ENCODE measurements at places on chromosomes 5 and 9. TPM values are rescaled to one million over a fixed set of nuclear protein-coding genes. Genes with fewer than 3 reads are reported as not detected.
A peak's percentile ranks its signal among the peaks of the same experiment; 100 is the strongest.

GRCh38 chr5:75037106-75037505 is 15.3 kb downstream of the GCNT4 start:
- peak; percentile 65 for DNase-seq

Gene PTGES2
- total RNA-seq: 58.6 TPM

GRCh38 chr9:15622318-15622971 is 69.6 kb downstream of the CCDC171 start:
- peak; percentile 20 for DNase-seq

DNA sequence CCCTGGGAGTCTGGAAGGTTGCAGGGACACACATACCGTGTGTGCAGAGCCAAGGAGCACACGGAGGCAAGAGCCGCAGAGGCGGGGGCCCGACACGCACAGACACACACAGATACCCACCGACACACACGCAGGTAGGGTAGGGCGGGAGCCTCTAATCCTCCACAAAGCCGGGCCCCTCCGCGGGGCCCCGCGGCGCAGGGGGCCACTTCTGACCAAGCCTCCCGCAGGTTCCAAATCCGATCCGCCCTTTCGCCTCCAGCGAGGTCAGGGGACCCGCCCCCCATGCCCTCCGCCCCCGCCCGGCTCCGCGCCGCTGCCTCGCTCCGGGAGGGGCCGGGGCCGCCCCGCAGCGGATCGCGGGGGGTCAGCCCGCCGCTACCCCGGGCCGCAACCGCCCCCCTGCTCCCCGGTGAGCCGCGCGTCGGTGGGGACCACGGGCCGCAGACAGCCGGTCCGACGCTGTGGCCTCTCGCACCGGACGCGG is 1.4 kb upstream of the LMX1B start:
- no peak for DNase-seq

GRCh38 chr9:113886026-113886369 is 9.9 kb downstream of the ZNF618 start:
- no peak for DNase-seq

Gene SLC4A9
- not detected for total RNA-seq

Gene TEX53
- not detected for total RNA-seq

DNA sequence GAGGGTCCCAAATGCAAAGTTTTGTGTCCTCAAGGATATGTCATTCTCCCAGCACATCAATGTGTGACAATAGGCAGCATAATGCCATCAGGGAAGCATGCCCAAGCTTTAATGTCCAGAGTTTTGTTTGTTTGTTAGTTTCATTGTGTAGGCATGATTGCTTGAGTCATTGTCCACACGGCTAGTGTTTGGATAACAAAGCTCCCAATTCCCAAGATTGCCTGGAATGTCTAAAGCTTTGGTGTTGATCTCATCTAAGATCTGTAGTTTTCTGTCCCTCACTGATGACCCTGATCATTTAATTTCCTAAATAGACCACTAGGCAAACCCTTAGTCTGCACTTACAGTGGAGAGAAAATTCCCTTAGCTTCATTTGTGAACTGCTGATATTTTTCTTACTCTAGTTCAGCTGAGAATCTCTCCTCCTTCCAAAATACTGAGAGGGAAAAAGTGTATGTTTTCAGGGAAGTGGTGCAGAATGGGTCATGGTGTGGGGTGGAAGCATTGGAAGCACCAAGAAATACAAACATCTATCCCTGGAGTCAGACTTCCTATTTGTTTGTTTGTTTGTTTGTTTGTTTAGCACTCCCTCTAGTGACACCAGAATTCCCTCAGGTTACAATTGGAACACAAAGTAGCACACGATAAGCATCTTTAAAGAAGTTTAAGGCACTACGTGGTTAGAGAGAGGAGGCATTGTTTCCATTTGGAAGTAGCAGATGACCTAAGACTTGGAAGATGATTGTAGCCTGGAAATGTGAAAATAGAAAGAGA is 127.1 kb downstream of the PRDM6 start:
- DNase-seq: no peak

- DNase-seq: no peak
Measured at GRCh38 chr9:121652838-121653231, 1.4 kb downstream of the DAB2IP start.

Gene PCDHGB1
- total RNA-seq: 2.2 TPM

Gene TTC16
- not detected for total RNA-seq

DNA sequence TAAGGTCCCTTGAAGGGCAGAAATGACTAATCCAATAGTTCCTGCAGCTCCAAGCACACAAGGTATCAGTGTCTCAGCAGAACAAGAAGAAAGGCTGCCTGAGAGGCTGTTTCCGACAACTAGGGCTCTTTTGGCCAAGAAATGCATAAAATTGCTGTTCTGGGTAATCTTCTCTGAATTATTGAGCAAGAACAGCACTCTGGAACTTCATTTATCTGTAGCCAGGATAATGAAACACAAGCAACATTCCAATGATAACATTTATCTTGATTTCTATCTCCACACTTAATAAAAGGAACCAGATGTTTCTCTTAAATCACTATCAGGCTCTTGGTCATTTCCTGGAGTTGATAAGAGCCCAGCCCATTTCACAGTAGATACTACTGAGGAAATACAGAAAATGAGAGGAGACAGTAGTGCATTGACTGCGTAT is 17.0 kb upstream of the AUH start:
- DNase-seq: peak; percentile 91

GRCh38 chr9:26125693-26126092 is 447.4 kb upstream of the TUSC1 start:
- no peak for DNase-seq

DNA sequence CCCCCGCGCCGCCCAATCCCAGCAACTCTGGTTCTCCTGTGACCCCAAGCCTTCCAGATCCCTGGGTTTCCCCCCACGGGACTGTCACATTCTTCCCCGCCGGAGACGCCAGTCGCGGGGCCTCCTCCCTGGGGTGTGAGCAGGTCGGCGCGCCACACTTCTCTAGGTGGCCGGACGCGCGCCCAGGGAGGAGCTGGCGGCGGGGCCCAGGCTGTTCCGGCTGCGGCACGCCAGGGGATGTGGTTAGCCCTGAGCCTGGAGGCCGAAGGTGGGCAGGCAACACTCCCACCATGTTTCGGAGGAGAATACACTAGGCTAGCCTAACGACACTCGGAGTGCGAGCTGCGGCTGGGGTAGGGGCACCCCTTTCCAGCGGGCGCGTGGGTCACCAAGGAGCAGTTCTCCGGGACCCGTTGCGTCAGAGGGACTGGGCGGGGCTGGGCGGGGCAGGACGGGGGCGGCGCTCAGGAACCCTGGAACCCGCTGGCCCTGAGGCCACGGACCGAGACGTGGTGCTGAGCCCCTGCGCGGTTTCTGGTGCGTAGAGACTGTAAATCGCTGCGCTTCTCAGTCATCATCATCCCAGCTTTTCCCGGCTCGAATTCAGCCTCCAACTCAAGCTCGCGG is at the start of gene SLC27A6:
Gene SLC27A6, plus strand, starts transcription at position 478 of the 627 bp plus-strand sequence. CDS start 650 bp downstream, outside the sequence.
- DNase-seq: no peak

Gene PCDH12
- total RNA-seq: under 0.01 TPM

Gene FBLL1
- 0.32 TPM for total RNA-seq

Gene PAEP
- total RNA-seq: not detected

DNA sequence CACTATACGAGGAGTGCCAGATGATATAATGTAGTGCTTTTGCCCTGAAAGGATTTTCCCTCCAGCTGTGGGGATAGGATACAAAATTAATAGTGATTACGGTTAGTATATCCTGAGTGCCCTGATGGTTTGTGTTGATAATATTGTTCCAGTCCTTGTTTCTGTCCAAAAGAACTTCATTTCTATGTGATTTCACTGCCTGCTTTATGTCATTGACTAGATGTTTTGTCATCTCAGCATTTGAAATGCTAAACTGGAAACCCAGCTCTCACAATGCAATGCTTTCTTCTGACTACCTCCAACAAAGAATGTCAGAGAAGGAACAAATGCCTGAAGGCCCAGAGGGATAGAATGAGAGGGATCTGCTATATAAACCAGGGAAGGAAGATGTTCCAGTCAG is 177.8 kb downstream of the NIPBL start:
- no peak for DNase-seq

Gene ADAMTSL1
- total RNA-seq: 10.0 TPM

Gene ARL10
- total RNA-seq: 13.4 TPM

Gene CATSPER3
- total RNA-seq: not detected

GRCh38 chr9:134369416-134370212 is 43.4 kb downstream of the RXRA start:
- DNase-seq: peak; percentile 16

Gene PCSK1
- under 0.01 TPM for total RNA-seq

DNA sequence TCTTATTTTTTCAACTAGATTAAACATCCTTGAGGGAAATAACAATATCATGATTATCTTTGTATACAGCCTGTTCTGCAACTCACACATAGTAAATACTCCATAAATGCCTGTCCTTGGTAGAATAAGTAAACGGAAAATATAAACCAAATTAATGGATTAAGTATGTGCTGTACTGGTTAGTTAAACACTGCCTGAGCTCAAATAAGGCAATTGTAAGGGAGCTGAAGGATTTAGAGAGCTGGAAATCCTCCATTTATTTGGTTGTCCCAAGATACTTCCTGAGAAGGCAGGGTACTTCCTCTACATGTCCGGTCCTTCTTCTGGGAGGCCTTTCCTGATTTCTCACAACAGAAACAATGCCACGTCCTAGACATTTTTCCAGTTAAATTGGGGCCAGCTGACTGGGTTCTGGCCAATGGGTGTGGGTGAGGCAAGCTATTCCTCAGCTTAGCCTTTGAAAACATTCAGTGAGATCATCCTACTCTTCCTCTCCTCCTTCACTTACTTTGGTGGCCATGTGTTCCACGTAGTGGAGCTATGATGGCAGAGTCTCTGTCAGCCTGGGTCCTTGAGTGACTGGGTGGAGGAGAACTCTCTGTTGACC is 8.5 kb upstream of the C1QTNF3 start:
- DNase-seq: no peak

GRCh38 chr5:481347-481746 is 38.4 kb downstream of the EXOC3 start:
- DNase-seq: no peak

- no peak for DNase-seq
Measured at GRCh38 chr9:90165281-90165680, 477.3 kb downstream of the DIRAS2 start.

DNA sequence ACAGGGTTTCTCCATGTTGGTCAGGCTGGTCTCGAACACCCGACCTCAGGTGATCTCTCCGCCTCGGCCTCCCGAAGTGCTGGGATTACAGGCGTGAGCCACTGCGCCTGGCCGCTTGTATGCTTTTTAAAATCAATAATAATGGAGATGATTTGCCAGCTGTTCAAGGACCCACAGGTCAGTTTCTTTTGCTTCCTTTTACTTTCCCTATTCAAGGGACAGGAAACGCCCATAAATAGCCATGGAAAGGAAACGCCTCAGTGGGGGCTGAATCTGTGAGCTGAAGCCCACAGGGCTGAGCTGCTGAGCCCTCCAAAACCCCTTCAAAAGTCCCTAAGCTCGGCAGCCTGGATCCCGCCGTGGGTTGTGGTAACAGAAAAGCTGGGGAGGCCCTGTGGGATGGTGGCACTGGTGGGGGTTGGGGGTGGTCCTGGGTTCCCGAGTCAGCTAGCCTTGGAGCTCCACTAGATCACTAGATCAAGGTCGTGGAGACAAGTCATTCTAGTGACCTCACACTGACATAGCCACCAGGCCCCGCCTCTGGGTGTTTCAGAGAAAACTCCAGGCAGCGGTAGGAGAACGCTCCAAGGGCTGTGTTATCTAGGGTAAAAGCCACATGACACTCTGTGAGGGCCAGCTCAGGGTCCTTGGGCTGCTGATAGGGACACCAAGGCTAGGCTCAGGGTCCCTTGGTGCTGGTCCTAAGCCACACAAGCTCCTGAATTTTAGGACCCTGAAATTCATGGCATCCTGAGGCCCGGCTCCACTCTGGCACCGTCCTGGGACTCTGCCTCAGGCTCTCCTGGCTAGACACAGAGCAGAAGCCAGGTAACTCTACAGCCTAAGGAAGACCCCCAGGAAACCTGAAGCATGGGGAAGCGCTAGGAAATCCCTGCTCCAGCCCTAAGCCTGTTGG is 18.0 kb upstream of the DUSP1 start:
- peak; percentile 81 for DNase-seq

- DNase-seq: peak; percentile 42
Measured at GRCh38 chr5:147479949-147480348, 29.9 kb downstream of the DPYSL3 start.

- no peak for DNase-seq
Measured at GRCh38 chr5:5414999-5415398, 7.5 kb upstream of the ICE1 start.

DNA sequence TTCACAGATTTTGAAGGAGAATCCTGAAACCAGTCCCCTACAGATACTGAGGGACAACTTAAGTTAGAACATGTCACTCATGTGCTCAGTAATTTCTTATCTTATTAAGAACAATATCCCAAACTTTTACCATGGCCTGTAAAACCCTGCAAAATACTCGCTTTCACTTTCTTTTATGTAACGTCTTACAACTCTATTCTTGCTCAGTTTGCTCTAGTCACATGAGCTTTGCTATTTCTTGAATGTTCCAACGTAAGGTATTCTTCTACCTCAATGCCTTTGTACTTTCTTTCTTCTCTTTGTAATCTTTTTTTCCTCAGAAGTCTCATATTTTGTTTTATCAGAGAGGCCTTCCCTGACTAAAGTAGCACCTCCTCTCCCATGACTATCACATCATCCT is 14.1 kb downstream of the TMEM38B start:
- peak; percentile 2 for DNase-seq

GRCh38 chr5:8961956-8962355 is 583.9 kb downstream of the SEMA5A start:
- DNase-seq: peak; percentile 20

Gene IRX2
- 3.0 TPM for total RNA-seq

Gene SPINK7
- total RNA-seq: not detected

Gene ARHGEF39
- total RNA-seq: 0.97 TPM

GRCh38 chr9:101629636-101630035 is 34.9 kb upstream of the PPP3R2 start:
- DNase-seq: no peak

Gene TUT7
- 63.0 TPM for total RNA-seq

DNA sequence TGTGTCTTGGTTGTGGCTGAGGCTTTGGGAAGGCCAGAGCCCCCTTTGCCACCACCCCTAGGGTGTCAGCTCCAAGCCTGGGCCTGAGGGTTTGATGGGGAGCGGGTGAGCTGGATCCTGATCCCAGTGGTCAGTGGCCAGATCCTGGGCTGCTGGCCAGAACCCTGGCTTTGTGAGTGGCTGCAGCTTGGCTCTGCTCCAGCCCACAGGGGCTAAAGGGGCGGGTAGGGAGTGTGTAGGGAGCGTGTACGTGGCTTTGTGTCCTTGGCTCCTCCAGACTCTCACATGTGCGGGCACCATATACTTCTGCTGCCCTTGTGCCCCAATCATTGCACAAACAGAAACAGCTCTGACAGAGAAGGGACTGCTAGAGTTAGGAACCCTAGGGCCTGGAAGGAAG is 1.2 kb upstream of the IL11RA start:
- peak; percentile 26 for DNase-seq

Gene GMCL2
- not detected for total RNA-seq
